ENCODE measurements at places on chromosomes 6 and 20. TPM values are rescaled to one million over a fixed set of nuclear protein-coding genes. Genes with fewer than 3 reads are reported as not detected.

DNA sequence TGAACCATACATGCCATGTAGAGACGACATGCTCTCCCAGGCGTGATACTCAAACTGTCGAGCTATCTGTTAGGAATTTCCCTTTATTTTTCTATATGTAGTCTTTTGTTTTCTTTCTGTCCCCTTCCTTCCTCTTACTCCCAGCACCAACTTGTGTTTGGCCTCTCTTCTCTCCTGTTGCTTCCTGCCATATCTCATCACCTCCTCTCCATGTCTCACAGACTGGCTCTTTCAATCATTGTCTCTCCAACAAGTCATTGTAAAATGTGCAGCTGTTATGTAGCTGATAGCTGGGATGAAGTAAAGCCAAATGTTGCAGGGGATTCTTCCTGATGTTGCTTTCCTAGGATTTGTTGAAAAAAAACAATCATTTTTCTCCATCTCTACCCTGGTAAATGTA is 234.5 kb downstream of the TMEM242 start:
- no peak overlapping the region for H3K4me3 ChIP-seq
- H3K27me3 ChIP-seq, result no peaks in the 10 kb centered on the region
- DNase-seq, result no peak
- H3K36me3 ChIP-seq, result peaks cover 9% of the 10 kb centered on the region
- H3K27ac ChIP-seq, result no peak overlapping the region

DNA sequence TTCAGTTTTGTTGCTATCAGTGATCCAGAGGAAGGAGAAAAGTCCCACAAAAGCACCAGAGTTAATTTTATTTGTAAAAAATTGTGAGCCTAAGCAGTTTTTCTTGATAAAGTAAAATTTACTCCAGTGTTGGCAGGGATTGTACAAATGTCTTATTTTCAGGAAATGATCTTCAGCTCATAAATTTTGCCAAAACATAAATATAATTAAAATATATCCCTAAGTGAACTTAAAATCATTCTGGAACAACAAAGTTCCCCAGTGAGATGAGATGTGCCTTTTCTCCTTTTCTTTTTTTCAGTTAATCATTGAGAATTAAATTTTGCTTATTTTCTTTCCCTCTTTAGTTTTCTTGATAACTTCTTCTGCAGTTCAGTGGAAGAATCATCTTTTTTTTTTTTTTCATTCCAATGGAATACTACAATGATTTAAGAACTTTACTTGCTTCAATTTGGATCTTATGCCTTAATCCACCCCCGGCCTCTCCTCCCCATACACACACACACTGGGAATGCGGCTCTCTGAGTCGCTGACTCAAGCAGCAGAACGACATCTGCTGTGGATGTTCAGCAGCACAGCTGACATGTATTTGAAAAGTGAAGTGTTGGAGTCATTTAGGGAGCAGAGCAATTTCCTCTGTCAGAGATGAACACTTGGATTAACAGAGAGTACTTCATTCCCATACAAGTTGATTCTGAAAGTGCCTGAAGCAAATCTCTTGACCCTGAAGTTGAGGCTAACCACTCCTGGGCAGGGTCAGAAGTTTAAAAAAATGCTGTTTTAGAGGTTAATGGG is 27.7 kb upstream of the LAMA4 start:
- peak; percentile 71 for DNase-seq
- no peaks in the 10 kb centered on the region for H3K27me3 ChIP-seq
- peaks cover 19% of the 10 kb centered on the region for H3K4me1 ChIP-seq
- peak overlapping the region; percentile 7 for H3K27ac ChIP-seq
- H3K4me3 ChIP-seq, result no peak overlapping the region
- H3K36me3 ChIP-seq, result no peaks in the 10 kb centered on the region

GRCh38 chr6:101422811-101423210 is 29.3 kb downstream of the GRIK2 start:
- H3K36me3 ChIP-seq, result no peaks in the 10 kb centered on the region
- H3K4me3 ChIP-seq, result no peak overlapping the region
- no peaks in the 10 kb centered on the region for H3K4me1 ChIP-seq
- H3K27ac ChIP-seq, result no peak overlapping the region
- H3K27me3 ChIP-seq, result no peaks in the 10 kb centered on the region
- DNase-seq, result no peak

Gene TFAP2B
- total RNA-seq, result not detected

Gene PDYN
- not detected for total RNA-seq

Gene AP5S1
- total RNA-seq, result 25.3 TPM
